Stimulated activated CD8-positive, alpha-beta memory T cell treated with anti-CD3 and anti-CD28 coated beads, Interleukin-4, amount 100 ng/mL, for 24 hours (primary cell): ENCODE measurements at places on chromosomes 3 and 15.

GRCh38 chr15:48367483-48367882, 36.3 kb downstream of the DUT start:
- DNase-seq = no peak

DNA sequence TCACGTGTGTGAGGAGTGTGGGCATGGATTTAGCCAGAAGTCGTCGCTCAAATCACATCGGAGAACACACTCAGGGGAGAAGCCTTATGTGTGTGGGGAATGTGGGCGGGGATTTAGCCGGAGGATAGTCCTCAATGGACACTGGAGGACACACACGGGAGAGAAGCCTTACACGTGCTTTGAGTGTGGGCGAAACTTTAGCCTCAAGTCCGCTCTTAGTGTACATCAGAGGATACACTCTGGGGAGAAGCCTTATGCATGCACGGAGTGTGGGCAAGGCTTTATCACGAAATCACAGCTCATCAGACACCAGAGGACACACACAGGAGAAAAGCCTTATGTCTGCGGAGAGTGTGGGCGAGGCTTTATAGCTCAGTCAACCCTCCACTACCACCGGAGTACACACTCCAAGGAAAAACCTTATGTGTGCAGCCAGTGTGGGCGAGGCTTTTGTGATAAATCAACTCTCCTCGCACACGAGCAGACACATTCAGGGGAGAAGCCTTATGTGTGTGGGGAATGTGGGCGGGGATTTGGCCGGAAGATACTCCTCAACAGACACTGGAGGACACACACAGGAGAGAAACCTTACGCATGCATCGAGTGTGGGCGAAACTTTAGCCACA, 28.1 kb downstream of the ZNF589 start:
- peak; percentile 38 for DNase-seq

DNA sequence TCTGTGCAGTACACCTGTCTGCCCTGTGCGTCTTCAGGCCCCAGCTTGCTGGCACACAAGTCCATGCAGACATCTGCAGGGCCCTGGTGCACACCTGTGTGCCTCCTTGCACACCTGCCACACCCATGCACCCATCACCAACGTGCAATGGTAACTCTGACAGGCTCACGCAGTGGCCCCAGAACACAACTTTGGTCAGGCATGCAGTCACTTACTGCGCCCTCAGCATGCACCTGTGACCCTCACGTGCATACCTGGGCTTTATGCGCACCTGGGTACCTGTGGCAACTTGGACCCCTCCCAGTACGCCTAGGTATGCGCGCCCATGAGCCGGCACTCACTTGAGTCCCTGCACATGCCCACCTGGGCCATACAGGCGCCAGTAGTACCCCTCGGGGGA, 1.7 kb downstream of the PLXND1 start:
- DNase-seq = no peak

GRCh38 chr3:37256447-37256846, 82.1 kb upstream of the LRRFIP2 start:
- no peak for DNase-seq

GRCh38 chr3:163490119-163490518, 1588.2 kb downstream of the SI start:
- DNase-seq = no peak

DNA sequence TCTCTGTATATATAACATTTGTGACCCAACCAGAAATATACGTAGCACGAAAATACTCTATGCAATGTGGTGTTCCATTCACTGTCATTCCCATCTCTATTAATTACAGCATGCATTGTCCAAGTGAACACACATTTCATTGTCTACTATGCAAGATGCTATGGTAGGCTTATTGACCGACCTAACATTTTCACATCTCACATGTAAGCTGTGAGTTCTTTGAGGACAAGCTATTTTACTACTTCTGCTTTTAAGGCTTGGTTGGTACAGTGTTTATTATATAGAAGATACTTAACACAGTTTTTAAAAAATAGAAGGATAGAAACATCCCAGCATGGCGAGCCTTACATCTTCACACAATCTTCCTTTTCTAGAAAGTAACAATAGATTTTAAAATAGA, 164.4 kb downstream of the KLHL25 start:
- no peak for DNase-seq

GRCh38 chr15:63582718-63583426, 14.3 kb upstream of the FBXL22 start:
- DNase-seq = no peak

- no peak for DNase-seq
These were observed 1258.2 kb upstream of the ALCAM start for GRCh38 chr3:104108522-104108921.
